Right cardiac atrium (tissue), 5 donors: ENCODE measurements at places on chromosomes 2 and 18. TPM values are rescaled to one million over a fixed set of nuclear protein-coding genes. Genes with fewer than 3 reads are reported as not detected.

DNA sequence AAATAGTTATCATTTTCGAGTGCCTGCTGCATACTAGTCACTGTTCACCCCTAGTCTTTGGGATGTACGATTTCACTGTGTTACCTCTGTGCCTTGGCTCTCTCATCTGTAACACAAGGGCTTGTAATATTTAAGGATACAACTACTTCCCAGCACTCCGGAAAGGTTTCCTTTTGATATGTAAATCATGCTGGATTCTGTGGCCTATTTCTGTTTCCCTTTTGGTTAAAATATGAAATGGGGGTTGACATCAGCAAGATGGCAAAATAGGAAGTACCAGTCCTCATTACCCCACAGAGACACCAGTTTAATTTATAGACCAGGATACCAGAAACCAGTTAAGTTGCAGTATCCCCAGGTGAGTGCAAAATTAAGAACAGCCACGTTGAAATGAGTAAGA is 23.5 kb downstream of the PSMG2 start:
- DNase-seq: no peak

DNA sequence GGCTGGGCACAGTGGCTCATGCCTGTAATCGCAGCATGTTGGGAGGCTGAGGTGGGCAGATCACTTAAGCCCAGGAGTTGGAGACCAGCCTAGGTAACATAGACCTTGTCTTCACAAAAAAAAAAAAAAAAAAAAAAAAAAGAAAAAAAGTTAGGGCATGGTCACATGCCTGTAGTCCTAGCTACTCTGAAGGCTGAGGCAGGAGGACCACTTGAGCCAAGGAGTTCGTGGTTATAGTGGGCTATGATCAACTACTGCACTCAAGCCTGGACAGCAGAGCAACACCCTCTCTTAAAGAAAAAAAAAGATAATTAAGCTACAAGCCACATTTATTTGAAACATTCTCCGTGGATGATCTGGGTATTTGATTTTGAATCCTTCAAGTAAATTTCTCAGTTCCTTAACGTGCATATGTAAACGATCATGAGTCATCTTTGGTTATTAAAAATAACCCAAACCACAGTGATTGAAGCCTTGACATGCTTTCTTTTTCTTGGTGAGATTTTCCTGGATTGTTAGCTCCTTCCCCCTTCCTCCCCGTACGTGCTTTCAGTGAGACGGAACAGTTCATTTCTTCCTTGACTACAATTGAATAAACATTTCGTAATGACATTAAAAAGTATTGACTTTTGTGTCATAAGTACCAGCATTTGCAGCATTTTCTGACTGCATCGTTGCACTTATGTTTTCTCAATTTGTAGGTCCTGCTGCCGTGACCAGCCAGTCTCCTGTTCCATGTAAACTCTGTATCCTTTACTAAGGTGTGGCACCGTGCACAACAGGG is 20.3 kb downstream of the RMC1 start:
- no peak for DNase-seq

GRCh38 chr2:170218456-170218855 is 40.5 kb downstream of the MYO3B start:
- no peak for DNase-seq

DNA sequence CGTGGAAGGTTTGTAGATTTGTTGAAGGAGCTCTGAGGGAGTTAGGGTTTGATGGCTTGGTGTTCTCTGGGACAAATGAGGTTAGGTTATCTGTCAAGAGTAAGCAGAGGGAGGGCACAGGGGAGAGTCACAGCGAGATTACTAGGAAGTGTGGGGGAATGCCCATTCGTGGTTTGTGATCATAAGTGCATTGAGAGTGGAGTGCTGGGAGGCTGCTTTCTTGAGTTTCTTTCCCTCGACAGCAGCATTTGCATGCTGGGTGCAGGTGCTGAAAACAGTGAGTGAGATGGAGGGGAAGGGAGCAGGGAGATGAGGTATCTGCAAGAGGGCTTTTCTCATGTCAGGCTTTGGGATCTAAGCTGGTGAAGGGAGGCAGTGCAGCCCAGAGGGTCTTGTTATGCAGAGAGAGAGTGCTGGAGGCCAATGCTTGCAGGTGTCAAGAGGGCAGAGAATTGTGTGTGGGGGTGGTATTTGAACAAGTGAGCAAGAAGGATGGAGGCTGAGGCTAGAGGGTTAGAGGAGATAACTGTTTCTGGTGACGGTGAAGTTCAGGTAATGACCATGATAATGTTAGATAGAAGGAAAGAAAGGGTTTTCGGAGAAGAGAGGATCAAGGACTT is 8.8 kb downstream of the RALB start:
- DNase-seq: no peak

- DNase-seq: no peak
These were observed 238.4 kb downstream of the PID1 start for GRCh38 chr2:229032608-229033234.

DNA sequence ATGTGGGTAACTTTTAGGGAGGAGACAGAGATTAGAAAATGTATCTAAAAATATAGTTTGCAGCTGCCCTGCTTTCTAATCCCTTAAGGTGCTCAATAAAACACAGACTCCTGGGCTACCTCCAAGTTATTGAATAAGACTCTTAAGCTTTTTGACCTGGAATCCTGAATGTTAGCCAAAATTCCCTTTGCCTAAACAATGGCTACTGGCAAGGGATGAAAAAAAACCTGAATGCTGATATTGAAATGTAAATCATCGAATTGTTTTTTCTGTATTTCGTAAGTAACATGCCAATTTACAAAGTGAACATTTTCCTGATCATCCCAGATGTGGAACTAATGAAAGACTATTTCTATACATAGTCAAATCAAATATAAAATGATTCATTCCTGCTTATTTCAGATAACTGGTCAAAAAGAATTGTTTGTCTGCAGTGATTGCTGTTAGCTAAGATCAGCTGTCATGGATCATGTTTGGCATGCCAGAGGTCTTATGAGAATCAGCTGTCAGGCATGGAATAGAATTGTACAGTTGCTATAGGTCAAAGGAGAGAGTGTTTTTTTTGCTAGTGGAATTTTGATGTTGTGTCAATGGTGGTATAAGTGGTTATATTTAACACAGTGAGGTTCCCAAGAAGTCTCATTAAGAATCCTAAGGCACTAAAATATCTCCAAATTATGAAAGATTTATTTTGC is 363.6 kb upstream of the CWC22 start:
- no peak for DNase-seq

Gene MEP1B
- total RNA-seq: not detected

GRCh38 chr18:59233017-59233410 is 13.1 kb downstream of the GRP start:
- DNase-seq: no peak

- DNase-seq: peak; percentile 80
These were observed 970 bp upstream of the ADCYAP1 start for GRCh38 chr18:903701-904100.

DNA sequence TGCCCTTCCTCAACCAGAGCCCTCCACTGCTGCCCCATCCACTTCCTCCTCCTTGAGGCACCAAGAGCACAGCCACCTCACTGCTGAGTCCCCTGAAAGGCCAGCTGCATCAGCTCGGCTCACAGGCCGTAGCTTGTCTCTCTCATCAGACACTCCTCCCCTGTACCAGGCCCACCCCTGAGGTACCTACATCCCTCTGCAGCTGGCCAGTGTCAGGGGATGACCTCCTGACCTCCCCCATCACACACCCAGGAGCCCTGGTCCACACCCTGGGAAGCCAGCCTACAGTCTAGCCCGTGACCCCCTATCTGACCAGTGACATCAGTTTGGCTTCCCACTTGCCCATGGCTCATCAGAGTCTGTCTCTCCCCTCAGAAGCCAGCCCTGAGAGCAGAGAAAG is 205.6 kb downstream of the TNS1 start:
- no peak for DNase-seq

Gene KRTCAP3
- total RNA-seq: not detected

DNA sequence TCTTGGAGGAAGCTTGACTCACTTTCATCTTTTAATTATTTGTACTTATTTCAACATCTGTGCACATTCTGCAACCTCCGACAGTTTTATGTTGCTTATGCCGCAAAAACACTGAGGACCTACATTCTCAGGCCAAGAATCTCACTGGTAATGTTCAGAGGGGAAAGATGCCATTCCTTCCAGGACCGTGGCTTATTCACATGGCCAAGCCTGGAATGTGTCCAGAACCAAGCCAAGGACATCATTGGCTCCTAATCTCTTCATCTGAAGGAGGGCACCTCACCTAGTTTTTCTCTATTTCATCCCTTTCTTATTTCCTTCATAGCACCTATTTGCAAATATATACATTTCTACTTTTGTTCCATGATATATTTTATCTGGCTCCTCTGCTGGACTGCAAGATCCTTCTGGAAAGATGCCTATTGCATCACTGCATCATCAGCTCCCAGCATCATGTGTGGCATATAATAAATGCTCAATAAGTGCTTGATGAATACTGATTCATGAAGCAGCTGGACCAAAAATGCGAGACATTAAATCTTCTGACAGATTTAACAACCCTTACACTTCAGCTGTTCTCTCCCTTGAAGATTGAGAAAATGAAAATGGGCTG is 377.1 kb downstream of the TNS1 start:
- DNase-seq: no peak

DNA sequence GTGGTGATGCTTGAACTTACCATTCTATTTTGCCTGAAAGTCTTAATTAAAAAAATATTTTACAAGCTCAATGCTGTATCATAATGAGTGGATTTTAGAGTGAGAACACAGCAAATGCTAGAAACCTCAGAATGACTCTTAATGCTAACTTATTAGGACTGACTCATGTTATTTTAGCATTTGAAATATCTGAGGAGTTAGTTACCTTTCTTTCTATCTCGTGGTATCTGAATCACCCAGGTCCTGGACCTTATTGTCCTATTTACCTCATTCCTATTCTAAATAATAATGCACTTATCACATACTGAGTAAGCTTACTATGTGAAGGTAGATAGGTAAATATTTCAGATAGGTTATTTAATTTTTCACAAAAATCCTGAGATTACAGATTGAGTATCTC is 70.7 kb downstream of the SOS1 start:
- no peak for DNase-seq

DNA sequence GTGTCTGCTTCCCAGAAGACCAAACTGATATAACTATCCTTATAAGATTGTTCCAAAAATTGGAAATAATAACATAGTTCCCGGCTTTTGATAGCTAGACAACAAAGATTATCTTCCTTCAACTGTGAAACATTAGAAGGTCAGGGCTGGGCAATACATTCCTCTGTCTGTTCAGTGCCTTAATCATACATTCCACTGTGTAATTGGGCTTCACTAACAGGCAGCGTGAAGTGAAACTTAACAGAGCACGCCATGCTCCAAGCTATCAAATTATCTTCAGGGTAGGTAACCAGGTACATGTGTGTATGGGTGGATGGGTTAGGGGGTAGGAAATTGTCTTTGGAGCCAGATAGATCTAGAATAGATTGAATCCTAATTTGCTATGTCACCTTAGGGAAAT is 23.5 kb upstream of the ARL5A start:
- no peak for DNase-seq

DNA sequence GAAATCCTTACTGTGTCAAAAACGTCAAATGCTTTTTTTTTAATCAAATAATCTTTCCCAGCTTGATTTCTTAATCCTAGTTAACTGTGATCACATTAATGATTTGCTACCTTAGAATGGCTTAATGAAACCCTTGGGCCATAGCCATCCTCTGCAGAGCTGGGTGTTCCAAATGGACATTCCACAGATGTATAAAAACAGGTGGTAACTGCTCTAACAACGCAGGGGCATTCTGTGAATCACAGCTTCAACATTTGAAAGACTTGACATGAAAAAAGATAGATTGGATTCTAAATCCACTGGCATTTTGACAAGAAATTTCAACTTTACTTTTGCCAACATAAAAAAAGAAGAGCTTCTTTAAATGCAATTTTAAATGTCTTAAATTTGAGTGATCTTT is 69.8 kb upstream of the RASGRP3 start:
- no peak for DNase-seq

Gene PAIP2B
- 33.8 TPM for total RNA-seq

DNA sequence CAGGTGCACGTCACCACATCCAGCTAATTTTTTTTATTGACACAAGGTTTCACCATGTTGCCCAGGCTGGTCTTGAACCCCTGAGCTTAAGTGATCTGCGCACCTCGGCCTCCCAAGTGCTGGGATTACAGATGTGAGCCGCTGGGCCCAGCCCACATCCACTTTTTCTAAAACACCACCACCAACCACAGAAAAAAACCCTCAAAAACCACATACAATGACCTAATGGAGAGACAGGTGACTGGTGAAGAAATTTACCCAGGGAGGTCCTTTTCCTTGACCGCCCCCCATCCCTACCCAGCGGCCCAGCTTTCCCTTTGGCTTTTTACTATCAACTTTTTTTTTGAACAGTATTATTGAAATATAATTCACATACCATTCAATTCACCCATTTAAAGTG is 47.9 kb downstream of the CACNB4 start:
- no peak for DNase-seq

Gene NXPH2
- total RNA-seq: not detected

Gene FOXD4L1
- total RNA-seq: not detected

Gene ARHGAP15
- 6.5 TPM for total RNA-seq

DNA sequence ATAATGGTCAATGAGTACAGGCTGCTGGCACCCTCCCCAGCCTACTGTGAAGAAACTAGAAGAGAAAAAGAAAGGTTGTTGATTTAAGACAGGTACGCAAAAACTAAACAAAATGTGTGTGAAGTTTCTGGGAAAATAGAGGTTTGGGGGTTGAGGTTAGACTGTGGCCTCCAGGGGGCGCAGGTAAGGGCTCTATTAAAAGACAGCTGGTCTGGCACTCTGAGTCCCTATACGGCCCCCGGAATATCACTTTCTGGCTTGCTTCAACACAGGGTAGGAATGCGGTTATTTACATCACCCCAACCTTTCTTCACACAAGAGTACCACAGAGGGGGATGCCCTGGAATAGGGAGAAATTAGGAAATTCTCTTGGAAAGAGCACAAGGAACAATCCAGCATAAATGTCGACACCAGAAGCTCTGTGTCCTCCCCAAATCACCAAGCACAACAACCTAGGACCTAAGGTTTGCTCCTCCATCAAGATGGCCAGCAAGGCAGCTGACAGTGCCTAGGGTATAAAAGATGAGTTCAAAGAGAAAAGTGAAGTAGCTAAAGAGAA is 480.8 kb upstream of the KLHL29 start:
- peak; percentile 55 for DNase-seq

GRCh38 chr2:202434472-202434871 is 58.3 kb downstream of the BMPR2 start:
- DNase-seq: no peak

- DNase-seq: no peak
These were observed 94.6 kb downstream of the PTH2R start for GRCh38 chr2:208501206-208501605.

Gene KLHL30
- 18.7 TPM for total RNA-seq

GRCh38 chr2:110853516-110853915 is 121.1 kb downstream of the ACOXL start:
- DNase-seq: no peak

GRCh38 chr2:191087311-191087710 is 63.5 kb downstream of the STAT4 start:
- no peak for DNase-seq
